Upper lobe of right lung (tissue), 1 donor: ENCODE measurements at places on chromosomes 11 and 22. TPM values are rescaled to one million over a fixed set of nuclear protein-coding genes. Genes with fewer than 3 reads are reported as not detected.

APOL3 gene
- total RNA-seq = 58.2 TPM

KRTAP5-10 gene
- total RNA-seq = not detected

DNA sequence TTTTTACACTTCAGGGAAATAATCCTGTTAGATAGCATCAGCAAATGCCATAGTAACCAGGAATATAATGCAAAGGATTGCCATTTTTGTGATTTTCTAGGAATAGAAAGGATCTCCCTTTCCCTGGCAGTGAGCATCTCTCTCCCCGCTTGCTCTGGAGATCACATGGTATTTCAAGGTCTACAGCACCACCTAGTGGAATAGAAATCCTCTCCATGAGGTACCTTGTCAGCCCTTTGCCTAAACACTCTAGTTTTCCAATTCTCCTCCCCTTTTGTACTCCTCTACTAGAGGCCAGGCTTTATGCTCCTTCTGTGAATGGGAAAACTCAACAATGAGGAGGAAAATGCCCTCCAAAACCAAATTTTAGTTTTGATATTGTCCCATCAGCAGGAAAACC lies 78.4 kb downstream of the XRRA1 start:
- H3K36me3 ChIP-seq = no peaks in the 10 kb centered on the region
- DNase-seq = no peak
- H3K4me3 ChIP-seq = no peak overlapping the region
- H3K4me1 ChIP-seq = no peaks in the 10 kb centered on the region

GRCh38 chr22:49303781-49304461 lies 523.8 kb downstream of the BRD1 start:
- H3K27me3 ChIP-seq = peaks cover 40% of the 10 kb centered on the region
- H3K4me3 ChIP-seq = no peak overlapping the region
- no peaks in the 10 kb centered on the region for H3K36me3 ChIP-seq
- no peaks in the 10 kb centered on the region for H3K4me1 ChIP-seq

DNA sequence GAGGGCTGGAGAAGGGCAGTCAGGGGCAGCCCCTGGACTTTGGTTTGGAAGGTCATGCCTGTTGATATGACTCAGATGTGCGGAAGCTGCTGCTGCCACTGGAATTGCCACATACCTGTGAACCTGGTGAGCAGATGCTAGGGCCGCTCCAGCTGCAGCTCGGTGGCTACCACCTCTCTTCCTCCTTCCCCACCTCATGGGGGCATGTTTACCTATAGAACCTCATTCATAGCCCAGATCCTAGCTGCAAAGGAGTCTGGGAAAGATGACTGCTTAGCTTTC lies 17.5 kb upstream of the TSPAN18 start:
- H3K4me3 ChIP-seq = no peak overlapping the region
- DNase-seq = no peak
- H3K36me3 ChIP-seq = no peaks in the 10 kb centered on the region
- no peak overlapping the region for H3K27ac ChIP-seq
- no peaks in the 10 kb centered on the region for H3K4me1 ChIP-seq

GRCh38 chr22:26122920-26123468 lies 46.3 kb upstream of the SEZ6L start:
- H3K36me3 ChIP-seq = no peaks in the 10 kb centered on the region
- H3K4me1 ChIP-seq = no peaks in the 10 kb centered on the region
- no peak for DNase-seq
- H3K4me3 ChIP-seq = no peak overlapping the region

RFPL1 gene
- total RNA-seq = not detected

DNA sequence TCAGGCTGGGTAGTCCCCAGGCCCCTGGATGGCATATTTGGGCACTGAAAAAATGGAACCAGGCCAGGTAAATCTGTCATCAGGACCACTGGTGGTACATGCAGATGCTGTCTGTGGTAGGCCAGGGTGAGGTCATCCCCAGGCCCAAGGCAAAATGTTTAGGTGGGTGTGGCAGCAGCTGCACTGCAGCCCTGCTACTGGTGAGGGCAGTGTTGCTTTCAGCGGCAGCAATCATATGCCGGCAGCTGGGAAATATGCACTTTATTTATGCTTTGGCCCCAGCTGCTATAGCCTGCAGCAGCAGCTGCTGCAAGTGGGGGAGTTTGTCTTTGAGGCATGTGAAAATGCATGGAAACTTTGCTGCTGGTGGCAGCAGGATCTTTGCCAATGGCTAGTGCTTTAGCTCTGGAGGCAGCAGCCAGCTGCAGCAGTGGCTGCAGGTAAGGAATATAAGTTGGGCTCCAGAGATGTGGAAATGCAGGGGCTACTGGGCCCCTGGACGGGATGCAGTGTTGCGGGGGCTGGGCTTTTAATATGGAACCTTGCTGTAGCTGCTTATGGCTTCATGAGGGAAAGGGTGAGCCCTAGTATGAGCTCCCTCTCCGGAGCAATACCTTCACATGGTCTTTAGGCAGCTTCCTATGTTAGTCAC lies 365.7 kb upstream of the CADM1 start:
- no peak overlapping the region for H3K4me3 ChIP-seq
- no peaks in the 10 kb centered on the region for H3K27me3 ChIP-seq
- no peak overlapping the region for H3K27ac ChIP-seq
- peak; percentile 69 for DNase-seq
- no peaks in the 10 kb centered on the region for H3K4me1 ChIP-seq

TTLL1 gene
- total RNA-seq = 5.1 TPM

DNA sequence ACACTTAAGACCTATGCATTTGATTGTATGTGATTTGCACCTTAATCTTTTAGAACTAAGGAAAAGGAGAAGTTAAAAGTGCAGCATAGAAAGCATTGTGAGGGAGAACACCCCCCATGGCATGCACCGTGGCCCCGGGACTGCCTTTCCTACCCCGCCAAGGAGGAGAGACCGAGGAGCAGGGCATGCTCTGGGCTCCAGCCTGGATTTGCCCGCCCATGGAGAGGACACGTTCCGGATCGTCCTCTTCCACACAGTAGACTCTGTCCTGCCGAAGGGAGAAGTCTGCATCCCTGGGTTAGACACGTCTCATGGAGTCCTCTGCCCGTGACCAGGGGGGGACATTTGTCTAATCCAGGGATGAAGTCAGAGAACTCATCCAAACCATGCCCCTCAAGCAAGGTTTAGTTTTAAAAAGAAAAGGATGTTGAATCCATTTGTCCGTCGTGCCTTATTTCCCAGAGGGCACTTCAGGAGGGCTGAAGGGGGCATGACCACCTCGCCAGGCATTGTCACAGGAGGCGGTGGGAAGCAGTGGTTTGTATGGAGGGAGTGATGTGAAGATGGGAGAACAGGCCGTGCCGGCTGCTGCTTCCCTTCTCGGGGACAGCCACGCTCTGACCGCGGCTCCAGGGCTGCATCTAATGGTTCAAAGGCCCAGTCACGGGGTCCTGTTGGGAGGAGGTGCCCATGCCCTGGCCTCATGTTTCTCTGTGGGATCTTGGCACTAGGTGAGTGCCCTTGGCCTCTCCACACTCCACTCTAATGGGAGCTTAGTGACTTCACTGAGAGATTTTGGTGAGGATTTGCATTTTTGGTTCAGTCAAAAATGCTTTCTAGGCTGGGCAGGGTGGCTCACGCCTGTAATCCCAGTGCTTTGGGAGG lies 66.2 kb upstream of the GAL start:
- H3K27me3 ChIP-seq = no peaks in the 10 kb centered on the region
- peaks cover 33% of the 10 kb centered on the region for H3K36me3 ChIP-seq
- no peaks in the 10 kb centered on the region for H3K4me1 ChIP-seq
- no peak overlapping the region for H3K4me3 ChIP-seq
- DNase-seq = no peak

ENTHD1 gene
- not detected for total RNA-seq

GRCh38 chr11:116078101-116078591 lies 573.9 kb upstream of the CADM1 start:
- no peaks in the 10 kb centered on the region for H3K36me3 ChIP-seq
- no peak overlapping the region for H3K27ac ChIP-seq
- H3K27me3 ChIP-seq = no peaks in the 10 kb centered on the region
- no peak for DNase-seq

DNA sequence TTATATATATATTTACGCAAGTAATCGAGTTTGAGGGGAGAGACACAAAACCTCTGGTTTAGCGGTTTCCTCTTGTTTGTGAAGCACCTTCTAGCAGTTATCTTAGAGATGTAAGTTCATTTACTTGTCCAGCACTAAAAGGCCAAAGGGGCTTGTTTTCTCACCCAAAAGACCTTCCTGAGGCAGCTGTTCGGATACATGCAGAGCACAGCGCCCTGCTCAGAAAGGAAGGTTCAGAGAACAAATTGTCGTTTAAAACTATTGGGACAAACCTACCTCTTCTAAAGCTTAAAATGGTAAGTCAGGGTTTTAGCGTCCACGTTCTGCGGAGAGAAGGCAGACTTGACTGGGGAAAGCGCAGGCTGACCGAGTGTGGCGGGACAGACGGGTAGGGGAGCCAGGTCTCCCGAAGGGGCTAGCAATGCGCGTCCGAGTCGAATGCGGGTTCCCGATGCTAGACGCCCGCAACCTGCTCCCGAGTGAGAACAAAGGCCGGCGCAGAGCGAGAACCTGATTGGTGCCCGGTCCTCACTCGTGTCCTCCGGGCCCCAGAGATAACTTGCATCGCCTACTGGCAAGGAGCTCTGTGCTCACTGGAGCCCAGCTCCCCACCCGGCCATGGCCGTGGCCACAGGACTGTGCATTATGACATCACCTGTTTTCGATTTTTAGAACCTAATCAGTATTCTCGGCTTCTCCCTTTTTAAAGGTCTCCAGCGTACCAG lies 1.0 kb upstream of the SESN3 start:
- H3K4me1 ChIP-seq = peaks cover 22% of the 10 kb centered on the region
- peak overlapping the region; percentile 87 for H3K27ac ChIP-seq
- no peaks in the 10 kb centered on the region for H3K27me3 ChIP-seq
- H3K36me3 ChIP-seq = no peaks in the 10 kb centered on the region
- peak overlapping the region; percentile 81 for H3K4me3 ChIP-seq

GRCh38 chr22:31901388-31902137 lies 42.8 kb upstream of the YWHAH start:
- H3K4me1 ChIP-seq = no peaks in the 10 kb centered on the region
- peaks cover 49% of the 10 kb centered on the region for H3K36me3 ChIP-seq
- H3K27ac ChIP-seq = no peak overlapping the region

- peak; percentile 91 for DNase-seq
- H3K27ac ChIP-seq = peak within 1 kb of the TSS; percentile 73
- peak within 1 kb of the TSS; percentile 77 for H3K4me3 ChIP-seq
- no peaks in the 10 kb centered on the region for H3K4me1 ChIP-seq
- H3K27me3 ChIP-seq = no peaks in the 10 kb centered on the region
These were observed at the start of gene ARHGAP20 for GRCh38 chr11:110711776-110712658. ARHGAP20 (minus strand) TSS chr11:110712437; CDS start chr11:110712231, 206 bp downstream.

GRCh38 chr22:47151064-47151463 lies 388.6 kb downstream of the TBC1D22A start:
- no peaks in the 10 kb centered on the region for H3K27me3 ChIP-seq
- no peak for DNase-seq
- H3K4me3 ChIP-seq = no peak overlapping the region
- H3K27ac ChIP-seq = no peak overlapping the region
- no peaks in the 10 kb centered on the region for H3K4me1 ChIP-seq

DNA sequence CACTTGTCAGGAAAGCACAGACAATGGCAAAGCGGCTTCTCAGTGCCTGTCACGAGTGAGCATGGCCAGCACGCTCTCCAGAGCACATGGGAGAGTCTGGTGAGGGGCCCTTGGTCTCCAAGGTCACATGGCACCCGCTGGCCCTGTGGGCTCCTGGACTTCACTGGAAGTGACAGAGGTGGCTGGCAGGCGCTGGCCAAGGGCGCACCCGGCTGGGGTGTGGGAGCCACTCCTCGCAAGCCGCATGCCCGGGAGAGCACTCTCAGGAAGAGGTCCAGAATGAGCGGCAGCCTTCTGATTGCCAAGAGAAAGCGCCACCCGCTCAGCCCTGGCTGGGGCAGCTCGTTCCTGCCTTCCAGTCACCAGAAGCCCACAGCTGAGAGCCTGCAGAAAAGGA lies 17.1 kb upstream of the MOB2 start:
- no peak overlapping the region for H3K4me3 ChIP-seq
- peak; percentile 76 for DNase-seq
- H3K27me3 ChIP-seq = no peaks in the 10 kb centered on the region
- no peak overlapping the region for H3K27ac ChIP-seq
- H3K36me3 ChIP-seq = no peaks in the 10 kb centered on the region

C11orf91 gene
- 1.5 TPM for total RNA-seq

EFCAB6 gene
- 3.6 TPM for total RNA-seq

- H3K4me3 ChIP-seq = no peak overlapping the region
- no peaks in the 10 kb centered on the region for H3K36me3 ChIP-seq
- no peak for DNase-seq
- peak overlapping the region; percentile 32 for H3K27ac ChIP-seq
- H3K27me3 ChIP-seq = no peaks in the 10 kb centered on the region
- no peaks in the 10 kb centered on the region for H3K4me1 ChIP-seq
These were observed 40.1 kb upstream of the CLMP start for GRCh38 chr11:123235117-123235655.

DNA sequence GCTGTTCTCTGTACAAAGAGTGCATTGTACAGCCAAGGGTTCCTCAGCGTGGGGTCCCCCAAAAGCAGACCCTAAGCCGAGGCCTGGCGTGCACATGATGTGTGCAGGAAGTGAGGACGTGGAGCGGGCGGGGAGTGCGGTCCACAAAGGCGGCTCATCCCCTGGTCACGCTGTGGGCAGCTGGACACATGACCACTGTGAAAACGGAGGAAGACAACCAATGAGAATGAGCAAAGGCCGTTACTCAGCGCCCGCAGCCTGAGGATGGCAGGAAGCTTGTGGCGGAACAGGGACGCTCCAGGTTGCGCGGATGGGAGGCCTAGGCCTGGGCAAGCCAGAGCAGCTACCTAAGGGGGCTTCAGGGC lies 1263.7 kb downstream of the BRD1 start:
- no peaks in the 10 kb centered on the region for H3K36me3 ChIP-seq
- H3K4me3 ChIP-seq = no peak overlapping the region
- no peaks in the 10 kb centered on the region for H3K4me1 ChIP-seq

ACR gene
- total RNA-seq = 4.5 TPM

DNA sequence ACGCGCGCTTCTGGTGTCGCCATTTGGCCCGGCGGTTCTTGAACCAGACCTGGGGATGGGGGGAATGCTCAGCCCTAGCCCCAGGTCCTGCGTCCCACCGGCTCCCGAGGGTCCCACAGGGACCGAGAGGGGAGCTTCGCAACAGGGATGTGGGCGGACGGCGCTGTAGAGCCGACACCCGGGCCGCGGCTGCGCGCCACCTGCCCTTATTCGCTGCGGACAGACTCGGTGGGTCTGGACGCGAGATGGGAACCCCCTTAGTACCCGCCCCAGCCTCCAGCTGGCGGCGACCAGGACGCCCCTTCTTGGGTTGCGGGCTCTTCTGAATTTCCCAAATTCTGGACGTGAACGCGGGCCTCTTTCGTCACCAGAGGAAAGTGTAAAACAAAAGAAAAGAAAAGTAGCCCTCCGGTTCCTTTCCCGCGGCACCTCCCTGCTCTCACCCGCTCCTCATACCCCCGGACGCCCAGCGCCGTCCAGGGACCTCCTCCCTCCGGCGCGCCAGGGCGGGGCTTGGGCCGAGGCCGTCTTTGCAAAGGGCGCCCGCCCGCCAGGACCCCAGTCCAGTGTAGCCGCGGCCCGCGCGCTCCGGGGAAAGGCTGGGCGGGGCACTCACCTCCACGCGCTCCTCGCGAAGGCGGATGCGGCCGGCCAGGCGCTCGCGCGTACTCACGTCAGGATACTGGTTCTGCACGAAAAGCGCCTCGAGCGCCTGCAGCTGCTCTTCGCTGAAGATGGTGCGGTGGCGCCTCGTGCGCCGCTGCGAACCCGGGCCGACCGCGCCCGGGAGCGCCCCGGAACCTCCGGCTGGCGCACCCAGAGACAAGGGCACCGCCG lies 827 bp downstream of the GSC2 start:
- peak; percentile 61 for DNase-seq
- H3K27ac ChIP-seq = no peak overlapping the region
- H3K27me3 ChIP-seq = peaks cover 55% of the 10 kb centered on the region

OR8K3 gene
- not detected for total RNA-seq

GRCh38 chr11:64585150-64585549 lies 5.9 kb upstream of the SLC22A12 start:
- H3K27me3 ChIP-seq = no peaks in the 10 kb centered on the region
- H3K36me3 ChIP-seq = no peaks in the 10 kb centered on the region
- no peak overlapping the region for H3K4me3 ChIP-seq
- H3K27ac ChIP-seq = no peak overlapping the region

POU2AF1 gene
- 2.5 TPM for total RNA-seq
